Posterior vena cava (tissue), 2 donors: ENCODE measurements at places on chromosomes 7 and 10. TPM values are rescaled to one million over a fixed set of nuclear protein-coding genes. Genes with fewer than 3 reads are reported as not detected.

The PLEKHA1 gene
- total RNA-seq: 29.3 TPM

The AGAP3 gene
- total RNA-seq: 63.6 TPM

The GRID2IP gene
- not detected for total RNA-seq

The OR9A2 gene
- not detected for total RNA-seq

The CADPS2 gene
- total RNA-seq: 15.6 TPM

The PNLIPRP1 gene
- total RNA-seq: 1.1 TPM

The CYP26C1 gene
- not detected for total RNA-seq

The FXYD4 gene
- total RNA-seq: not detected

The ELN gene
- 999 TPM for total RNA-seq

The TMEM140 gene
- 8.8 TPM for total RNA-seq

The GIMAP6 gene
- total RNA-seq: 33.3 TPM

The UBE2D1 gene
- 13.0 TPM for total RNA-seq

The OR2A42 gene
- total RNA-seq: not detected

The CALML3 gene
- not detected for total RNA-seq

The DPYSL4 gene
- 1.4 TPM for total RNA-seq

The HOXA11 gene
- 1.1 TPM for total RNA-seq

The PNLIPRP2 gene
- not detected for total RNA-seq

DNA sequence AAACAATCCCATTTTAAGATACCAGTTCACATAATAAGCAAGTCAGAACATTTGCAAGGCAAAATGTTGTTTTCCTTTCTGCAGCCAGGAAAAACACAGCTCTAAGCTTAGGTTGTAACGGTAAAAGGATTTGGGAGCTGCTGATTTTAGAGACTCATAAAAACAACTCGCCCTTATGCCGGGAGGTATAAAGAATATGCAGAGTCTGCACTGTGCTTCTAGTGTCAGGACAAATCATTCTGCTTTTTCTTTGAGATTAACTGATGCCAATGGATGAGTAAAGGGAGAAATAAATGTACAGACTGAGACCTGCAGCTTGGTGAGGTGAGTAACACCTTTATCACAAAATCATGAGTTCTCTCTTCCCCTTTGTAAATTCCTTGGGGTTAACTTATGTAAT, 2.0 kb upstream of the SFR1 start:
- no peak for DNase-seq

- DNase-seq: no peak
These were observed 183.1 kb downstream of the GPAM start for GRCh38 chr10:112000466-112000865.

GRCh38 chr10:125127110-125127509, 33.3 kb downstream of the CTBP2 start:
- DNase-seq: no peak

GRCh38 chr10:42999385-43000020, 77.4 kb upstream of the RET start:
- peak; percentile 70 for DNase-seq

- DNase-seq: no peak
These were observed 24.3 kb downstream of the PDZD8 start for GRCh38 chr10:117350909-117351308.

- DNase-seq: peak; percentile 96
These were observed 97.5 kb downstream of the FAM53B start for GRCh38 chr10:124646483-124647352.

DNA sequence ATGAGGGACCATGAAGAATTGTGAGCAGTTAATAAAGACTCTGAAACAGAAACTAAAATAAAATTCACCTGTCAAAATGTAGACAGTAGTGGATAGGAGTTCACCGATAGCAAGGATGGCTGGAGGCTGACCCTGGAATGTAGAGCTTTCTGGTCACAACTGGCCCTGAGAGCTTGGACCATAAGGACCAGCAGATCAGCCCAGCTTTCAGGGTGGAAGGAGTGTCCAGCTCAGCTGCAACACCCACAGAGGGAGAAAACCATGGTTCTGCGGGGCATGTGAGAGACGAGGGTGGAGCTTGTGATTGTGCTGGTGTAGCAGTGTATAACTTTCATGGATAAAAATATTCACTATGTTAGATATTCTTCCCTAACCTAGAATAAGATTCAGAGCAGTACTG, 199.9 kb downstream of the KCND2 start:
- no peak for DNase-seq

GRCh38 chr10:124212702-124213101, 119.3 kb upstream of the CHST15 start:
- no peak for DNase-seq

DNA sequence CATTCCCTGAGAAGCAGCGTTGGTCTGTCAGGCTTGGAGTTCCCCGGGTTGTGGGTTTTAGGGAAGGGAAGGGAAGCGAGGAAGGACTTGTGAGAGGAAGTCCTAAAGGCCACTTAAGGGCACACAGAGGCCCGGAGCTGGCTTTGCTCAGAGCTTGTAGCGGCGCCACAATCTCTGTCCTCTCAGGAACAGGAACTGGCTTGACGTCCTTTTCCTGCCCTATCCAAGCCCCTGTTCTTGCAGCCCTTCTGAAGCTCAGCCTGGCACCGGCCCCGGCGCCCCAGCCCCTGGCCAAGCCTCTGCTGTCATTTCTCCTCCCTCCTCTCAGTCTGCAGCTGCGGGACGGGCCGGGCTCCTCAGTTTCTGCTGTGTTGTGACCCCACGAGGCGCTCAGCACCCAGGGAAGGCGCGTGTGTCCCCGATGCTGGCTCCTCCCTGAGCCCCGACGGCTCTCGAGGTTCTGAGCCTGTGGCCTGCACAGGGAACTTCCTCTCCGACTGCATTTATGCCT, at the start of gene GIMAP8:
Gene GIMAP8, plus strand, starts transcription at position 140 of the 511 bp plus-strand sequence. CDS start 16,069 bp downstream, outside the sequence.
- DNase-seq: peak; percentile 89

GRCh38 chr7:63047546-63047945, 951.1 kb upstream of the ZNF722 start:
- peak; percentile 69 for DNase-seq

DNA sequence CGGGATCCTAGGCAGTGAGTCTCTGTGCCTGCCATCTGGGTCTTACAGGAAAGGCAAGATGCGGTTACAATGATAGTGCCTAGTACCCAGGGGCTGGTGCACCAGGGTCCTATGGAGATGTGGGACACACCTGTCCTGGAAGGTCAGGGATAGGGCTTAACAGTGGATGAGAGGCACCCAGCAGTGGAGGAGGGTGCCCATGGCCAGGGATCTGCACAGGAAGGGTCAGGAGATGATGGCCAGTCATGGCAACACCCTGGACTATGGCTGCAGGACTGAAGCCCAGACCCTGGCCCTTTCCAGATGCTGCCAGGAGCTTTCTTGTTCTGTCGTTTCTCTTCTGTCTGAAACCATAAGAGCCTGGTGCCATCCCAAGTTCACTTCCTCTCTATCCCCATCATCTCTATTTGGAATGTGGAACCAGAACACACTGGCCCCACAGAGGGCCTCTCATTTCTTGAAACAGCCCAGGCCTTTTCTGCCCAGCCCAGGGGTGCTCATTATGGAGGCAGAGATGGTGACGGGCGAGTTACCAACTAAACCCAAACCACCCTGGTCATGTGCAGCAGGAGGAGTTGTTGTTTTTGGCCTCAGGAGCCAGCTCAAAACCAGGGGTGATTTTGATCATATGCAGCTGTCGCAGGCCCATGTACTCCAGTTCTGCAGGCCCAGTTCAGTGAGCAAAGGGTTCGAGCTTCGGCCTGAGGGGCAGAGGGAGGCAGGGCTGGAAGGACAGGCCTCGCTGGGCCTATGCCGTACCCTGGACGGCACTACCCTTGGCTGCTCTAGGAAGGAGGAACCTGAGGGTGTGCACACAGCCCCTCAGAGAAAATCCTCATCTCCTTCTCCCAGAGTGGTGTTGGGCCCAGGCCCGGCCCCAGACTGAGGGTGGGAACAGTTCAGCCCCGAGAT, 52.6 kb upstream of the GDF10 start:
- no peak for DNase-seq

DNA sequence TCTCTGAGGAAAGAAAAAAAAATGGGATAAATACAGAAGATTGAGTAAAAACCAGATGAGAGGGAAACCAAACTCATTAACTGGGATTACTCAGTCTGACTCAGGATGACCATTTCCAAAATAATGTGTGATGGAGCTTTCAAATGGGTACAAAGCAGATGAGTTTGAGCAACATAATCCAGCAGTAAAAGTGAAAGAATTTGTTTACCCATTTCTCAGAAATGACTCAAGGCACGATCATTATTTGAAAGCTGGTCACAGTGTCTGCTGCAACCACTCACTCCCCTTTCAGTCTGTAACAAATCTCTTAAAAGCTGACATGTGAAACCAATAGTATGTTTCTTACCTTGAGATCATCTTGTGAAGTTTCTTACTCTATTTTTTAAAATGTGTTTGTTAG, 104.7 kb upstream of the KLF14 start:
- DNase-seq: no peak

DNA sequence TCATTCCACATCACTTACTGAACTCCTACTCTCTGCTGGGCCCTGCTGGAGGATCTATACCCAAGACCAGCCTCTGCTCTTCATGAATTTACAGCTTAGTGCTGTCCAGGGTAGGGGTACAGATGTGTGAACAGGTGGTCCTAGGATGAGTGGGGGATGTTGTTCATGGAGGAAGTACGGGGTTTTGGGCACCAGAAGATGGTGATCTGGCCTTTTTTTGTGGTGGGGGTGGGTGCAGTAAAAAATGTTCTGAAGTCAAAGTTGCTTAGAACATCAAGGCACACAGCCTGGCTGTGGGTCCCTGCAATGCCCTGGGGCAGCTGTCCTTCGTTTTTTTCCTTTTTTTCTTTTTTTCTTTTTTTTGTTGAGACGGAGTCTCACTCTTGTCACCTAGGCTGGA, 34.2 kb upstream of the GNA12 start:
- no peak for DNase-seq

GRCh38 chr10:50551894-50552293, 71.9 kb downstream of the SGMS1 start:
- DNase-seq: no peak

GRCh38 chr10:35784751-35785150, 142.7 kb upstream of the FZD8 start:
- no peak for DNase-seq

DNA sequence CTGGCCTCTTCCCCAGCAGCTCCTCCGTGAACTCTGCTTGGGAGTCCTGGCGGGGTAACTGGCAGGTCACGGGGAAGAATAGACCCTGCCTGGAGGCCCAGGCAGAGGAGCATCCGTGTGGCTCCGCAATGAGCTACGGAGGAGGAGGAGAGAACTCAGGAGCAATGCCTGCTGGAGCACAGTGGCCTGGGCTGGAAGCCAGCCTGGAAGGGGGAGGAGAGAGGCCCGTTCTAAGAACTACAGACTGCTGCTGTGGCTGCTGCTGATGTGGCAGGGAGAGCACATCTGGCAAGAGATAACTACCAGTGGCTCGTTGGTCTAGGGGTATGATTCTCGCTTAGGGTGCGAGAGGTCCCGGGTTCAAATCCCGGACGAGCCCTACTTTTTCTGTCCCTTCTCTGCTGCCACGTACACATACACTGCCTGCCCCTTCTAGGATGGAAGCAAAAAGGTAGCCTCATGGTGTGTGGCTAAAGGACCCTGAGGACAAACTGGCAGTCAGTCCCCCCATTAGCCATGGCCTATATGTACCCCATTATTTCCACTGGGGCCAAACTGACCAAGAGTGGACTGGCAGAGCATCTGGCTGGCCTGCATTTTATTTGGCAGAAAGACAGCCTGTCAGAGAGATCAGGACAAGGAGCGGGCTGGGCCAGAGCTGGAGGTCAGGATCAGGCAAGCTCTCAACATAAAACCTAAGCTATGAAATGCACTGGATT, 7.7 kb upstream of the OPN1SW start:
- peak; percentile 95 for DNase-seq

GRCh38 chr7:97298561-97298960, 181.1 kb downstream of the SDHAF3 start:
- DNase-seq: no peak

DNA sequence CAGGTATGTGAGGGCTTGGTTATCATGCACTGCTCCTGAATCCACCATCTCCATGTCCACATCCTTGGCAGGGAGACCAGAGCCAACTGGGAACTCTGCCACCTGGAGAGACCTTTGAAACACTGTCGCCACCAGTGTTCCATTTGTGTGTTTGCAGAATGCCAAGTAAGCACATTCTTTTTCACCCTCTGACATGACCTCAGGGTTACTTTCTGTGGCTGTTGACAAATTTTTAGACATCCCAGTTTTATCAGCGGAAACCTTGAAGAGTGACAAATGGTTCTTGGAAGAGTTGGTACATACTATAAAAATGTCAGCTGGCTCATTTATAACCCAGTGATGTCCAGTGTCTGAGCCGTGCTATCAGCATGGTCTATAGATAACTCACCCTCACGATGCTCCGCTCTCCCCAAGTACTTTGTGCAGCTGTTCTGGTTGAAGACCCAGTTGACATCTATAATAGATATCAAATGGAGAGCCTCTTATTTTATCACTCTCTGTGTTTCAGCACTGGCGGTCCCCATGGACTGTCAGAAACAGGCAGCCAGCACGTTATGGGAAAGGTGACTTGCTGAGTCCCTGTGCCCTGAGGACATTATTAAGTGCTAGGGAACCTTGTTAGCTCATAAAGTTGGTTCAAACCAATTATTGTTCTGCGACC, 563.1 kb upstream of the GALNT17 start:
- DNase-seq: no peak

DNA sequence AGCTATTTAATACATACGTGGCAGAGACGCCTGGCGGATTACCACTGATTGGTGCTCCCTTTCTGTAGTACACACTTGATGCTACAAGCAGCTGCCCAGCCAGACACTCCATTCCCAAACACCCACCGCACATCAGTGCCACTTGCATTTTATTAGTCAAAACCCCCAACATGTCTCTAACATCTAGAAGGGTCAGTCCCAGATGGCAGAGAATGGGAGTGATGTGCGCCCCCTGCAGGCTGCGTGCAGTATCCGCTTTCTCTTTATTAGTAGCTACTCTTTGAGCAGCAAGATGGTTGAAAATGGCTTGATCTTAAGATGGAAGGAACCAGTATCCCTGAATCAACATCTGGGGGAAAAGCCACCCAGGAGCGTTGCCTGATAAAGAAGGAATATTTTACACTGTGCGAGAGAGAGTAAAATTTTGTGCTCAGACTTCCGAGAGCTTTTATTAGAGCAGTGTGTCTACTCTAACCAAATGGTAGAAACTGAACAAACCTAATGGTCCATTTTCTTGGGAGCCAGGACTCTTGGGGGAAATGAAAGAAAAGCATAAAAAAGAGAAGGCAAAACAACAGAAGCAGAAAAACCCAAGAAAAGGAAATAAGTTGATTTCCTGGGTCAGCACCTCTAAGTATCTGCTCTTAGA, 78.3 kb downstream of the ST8SIA6 start:
- DNase-seq: no peak

DNA sequence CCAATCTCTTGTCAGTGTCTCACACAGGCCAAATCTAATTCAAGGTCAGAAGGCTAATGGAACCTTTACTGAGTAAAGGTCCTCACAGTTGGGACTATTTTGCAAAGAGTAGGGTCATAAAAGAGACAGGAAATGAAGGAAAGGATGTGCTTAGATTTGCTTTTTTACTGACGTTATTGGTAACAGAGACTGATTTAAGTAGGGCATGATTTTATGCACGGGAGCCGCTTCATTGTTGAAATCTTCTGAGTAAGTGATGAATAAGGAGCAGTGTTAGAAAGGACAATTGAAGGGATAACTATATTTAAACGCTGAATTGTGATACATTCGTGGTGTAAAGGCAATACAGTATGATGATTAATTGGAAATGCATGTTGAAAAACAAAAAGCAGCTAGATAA, 261.5 kb downstream of the MALRD1 start:
- no peak for DNase-seq

- DNase-seq: no peak
These were observed 112.8 kb downstream of the APBB1IP start for GRCh38 chr10:26550774-26551526.

- DNase-seq: no peak
These were observed 53.6 kb downstream of the COBL start for GRCh38 chr7:51262796-51263531.
